Stimulated activated CD4-positive, alpha-beta T cell treated with anti-CD3 and anti-CD28 coated beads, Interleukin-1b, Interleukin-23, amount 100 ng/mL, for 1 hour (primary cell): ENCODE measurements at places on chromosomes 7 and 10.

DNA sequence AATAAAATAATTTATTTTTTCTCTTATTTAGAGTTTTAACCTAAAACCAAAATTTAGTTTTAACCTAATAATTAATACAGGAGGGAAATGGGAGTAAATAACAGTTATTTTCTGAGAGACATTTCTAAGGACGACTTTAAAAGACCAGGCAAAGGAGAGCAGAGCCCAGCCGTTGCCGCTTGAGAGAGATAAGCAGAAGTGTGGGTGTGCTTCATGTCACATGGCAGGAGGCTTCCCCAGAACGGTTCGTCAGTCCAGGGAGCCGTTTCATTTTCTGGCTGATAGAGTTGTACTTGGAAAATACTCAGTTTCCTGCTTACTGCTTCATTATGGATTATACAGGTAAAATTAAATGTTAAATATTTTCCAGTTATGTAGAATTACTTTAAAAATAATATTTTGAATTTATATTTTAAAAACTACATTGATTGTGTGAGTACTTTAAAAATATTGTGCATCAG, 61.4 kb downstream of the ST7 start:
- DNase-seq, result no peak

GRCh38 chr10:78053211-78053868, 19.7 kb downstream of the RPS24 start:
- DNase-seq, result no peak

DNA sequence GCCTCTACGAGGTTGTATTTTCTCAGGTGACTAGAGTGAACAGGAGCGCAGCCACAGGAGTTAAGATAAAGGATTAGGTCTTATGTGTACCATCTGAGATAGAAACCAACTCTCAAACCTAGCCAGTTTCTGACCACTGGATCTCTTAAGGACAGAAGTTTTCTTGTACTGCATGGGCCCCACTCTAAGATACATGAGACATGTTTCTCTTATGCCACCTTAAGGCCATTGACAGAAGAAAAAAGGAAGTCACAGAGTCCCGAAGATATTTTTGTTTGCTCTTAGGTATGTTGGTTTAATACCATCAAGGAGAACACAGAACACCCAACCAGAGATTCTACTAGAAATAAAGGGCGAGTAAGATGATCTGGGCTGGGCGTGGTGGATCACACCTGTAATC, 335.8 kb downstream of the FRMD4A start:
- no peak for DNase-seq

- no peak for DNase-seq
These were observed 4.0 kb downstream of the VSIR start for GRCh38 chr10:71769279-71769823.

DNA sequence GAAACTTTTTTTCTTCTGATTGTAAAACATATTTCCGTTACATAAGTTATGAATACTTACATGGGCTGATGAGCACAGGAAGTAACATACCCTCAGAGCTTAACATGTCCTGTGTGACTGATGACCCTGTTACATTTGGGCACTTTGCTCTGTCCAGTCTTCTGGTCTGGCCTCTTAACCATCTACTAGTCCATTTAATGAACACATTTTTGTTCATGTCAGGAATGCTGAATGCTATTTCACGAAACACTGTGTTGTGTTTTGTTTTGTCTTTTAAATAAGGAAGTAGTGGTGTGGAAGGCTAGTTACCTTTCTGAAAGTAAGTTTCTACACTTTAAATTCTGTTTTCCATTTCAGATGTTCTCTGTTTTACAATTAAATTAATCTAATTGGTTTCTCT, 77.7 kb downstream of the RBM33 start:
- DNase-seq, result no peak

GRCh38 chr10:83190614-83191013, 948.7 kb upstream of the GHITM start:
- no peak for DNase-seq

GRCh38 chr7:30936650-30937245, 25.1 kb downstream of the AQP1 start:
- no peak for DNase-seq

DNA sequence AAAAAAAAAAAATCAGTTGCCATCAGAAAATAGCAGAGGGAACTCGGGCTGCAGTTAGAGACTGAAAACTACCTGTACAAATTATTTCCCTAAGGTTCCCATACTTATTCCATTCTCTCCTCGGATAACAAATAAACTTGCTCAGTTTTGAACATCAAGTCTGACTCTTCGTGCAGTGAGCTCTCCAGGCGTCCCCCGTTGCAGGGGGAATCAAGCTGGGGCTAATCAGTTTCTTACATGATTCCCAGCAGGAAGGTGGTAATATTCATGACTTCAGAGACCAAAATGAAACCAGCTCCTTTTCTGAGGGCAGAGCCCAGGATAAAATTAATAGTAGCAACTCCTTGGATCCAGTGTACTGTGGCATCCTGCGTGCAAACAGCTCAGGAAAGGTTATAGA, 135.3 kb downstream of the FRMD4A start:
- no peak for DNase-seq

DNA sequence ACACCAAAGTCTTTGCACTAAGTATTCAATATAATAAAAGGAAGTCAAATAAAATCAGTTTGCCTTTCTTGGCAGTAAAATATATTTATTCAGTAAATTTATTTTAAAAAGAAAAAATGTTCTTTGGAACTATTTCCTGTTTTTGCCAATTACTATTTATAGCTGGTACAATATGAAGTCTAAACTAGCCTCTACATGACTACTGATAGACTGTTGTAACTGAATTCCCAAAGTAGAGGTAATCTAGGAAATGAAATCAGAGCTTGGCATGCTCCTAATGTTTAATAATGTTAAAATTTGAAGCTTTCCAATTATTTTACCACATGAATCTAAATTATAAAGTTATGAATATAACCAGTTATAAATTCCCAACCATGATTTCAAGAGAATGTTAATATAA, 385.5 kb downstream of the SEMA3D start:
- DNase-seq, result no peak

DNA sequence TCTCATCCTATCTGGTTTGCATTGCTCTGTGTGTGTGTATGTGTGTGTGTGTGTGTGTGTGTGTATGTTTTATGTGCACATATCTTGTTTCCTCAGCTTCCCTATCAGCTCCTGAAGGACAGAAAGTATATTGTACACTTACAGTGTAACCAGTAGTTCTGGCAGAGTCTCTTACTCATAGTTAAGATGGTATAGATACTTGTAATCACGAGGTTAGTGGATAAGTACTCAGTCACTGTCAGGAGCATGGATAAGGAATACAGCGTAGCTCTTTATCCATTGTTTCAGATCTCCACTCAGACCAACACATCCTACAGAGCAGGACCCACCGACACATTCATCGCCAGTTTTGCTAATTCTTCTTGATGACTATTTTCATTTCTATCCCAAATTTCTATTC, 275.0 kb downstream of the TSPAN12 start:
- DNase-seq, result no peak

- no peak for DNase-seq
These were observed 41.1 kb downstream of the STK32C start for GRCh38 chr10:132266594-132267161.

GRCh38 chr10:80760914-80761371, 223.2 kb downstream of the SH2D4B start:
- DNase-seq, result no peak

- no peak for DNase-seq
These were observed 37.9 kb downstream of the PNLIPRP3 start for GRCh38 chr10:116465546-116465945.

DNA sequence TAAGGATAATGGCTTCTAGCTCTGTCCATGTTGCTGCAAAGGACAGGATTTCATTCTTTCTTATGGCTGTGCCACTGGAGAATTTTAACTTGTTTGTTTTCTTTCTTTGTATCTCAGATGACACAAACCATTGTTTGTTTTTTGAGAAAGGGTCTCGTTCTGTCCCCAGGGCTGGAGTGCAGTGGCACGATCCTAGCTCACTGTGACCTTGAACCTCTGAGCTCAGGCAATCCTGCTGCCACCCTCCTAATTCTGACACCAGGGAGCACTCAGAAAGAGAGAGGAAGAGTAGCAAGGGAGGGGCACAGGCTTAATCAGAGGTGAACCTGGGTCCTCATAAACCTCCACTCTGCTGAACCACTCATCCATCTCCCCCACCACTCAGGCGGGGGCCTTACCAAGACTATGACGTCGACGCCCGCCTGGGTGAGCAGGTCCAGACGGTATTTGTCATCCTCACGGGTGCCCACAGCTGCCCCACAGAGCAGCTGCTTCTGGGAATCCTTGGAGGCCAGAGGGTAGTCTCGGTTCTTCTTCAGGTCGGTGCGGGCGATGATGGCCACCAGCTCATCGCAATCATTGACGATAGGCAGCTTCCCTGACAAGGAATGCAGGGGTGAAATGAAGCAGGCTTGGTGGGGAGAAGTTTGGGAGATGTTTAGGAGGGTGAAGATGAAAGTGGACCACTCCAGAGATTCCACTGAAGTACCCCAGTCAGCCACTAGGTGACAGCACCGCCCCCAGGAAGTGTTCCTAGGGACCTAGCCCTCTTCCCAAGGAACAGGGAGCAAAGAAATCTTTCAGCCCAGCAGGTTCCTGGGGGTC, 11.6 kb downstream of the IMPDH1 start:
- DNase-seq, result no peak

- no peak for DNase-seq
These were observed 165.0 kb downstream of the SLIT1 start for GRCh38 chr10:97020452-97021400.

GRCh38 chr7:6284461-6285360, 12.3 kb upstream of the CYTH3 start:
- DNase-seq, result no peak

GRCh38 chr10:93995598-93996271, 2.0 kb downstream of the PLCE1 start:
- no peak for DNase-seq

DNA sequence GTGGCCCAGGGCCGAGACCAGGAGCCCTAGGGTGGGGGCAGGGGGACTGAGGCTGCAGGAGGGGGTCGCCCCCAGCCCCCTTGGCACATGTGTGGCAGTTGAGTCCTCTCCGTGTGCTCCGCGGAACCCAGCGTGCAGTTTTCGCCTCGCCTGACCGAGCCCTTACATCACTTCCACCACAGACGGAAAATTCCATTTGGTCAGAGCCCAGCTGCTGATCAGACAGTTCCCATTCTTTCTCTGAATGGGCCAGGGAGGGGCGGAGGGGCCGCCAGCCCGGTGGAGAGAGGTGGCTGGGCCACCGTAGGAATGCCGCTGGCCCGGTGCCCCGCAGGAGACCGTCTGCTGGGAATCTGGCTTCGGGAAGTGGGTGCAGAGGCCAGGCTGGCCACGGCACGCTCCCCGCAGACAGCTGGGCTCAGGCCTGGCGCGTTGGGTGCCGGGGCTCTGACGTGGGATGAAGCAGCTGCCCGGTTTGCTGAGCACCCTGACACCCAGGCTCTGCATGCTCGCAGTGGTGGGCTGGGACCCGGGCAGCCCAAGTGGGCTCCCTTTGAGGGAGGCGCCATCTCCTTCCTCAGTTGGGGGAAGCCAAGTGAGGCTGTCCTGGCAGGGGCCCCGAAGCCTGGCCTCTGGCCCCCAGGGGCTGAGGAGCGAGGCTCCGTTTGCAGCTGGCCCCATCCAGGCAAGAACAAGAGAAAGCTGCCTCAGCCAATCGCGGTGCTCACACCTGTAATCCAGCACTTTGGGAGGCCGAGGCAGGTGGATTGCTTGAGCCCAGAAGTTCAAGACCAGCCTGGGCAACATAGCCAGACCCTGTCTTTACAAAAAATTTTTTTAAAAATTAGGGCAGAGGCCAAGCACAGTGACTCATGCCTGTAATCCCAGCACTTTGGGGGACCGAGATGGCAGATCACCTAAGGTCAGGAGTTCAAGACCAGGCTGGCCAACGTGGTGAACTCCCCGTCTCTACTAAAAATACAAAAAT, 9.9 kb downstream of the TTYH3 start:
- no peak for DNase-seq

GRCh38 chr10:71344993-71345480, 26.0 kb downstream of the SLC29A3 start:
- DNase-seq, result no peak

DNA sequence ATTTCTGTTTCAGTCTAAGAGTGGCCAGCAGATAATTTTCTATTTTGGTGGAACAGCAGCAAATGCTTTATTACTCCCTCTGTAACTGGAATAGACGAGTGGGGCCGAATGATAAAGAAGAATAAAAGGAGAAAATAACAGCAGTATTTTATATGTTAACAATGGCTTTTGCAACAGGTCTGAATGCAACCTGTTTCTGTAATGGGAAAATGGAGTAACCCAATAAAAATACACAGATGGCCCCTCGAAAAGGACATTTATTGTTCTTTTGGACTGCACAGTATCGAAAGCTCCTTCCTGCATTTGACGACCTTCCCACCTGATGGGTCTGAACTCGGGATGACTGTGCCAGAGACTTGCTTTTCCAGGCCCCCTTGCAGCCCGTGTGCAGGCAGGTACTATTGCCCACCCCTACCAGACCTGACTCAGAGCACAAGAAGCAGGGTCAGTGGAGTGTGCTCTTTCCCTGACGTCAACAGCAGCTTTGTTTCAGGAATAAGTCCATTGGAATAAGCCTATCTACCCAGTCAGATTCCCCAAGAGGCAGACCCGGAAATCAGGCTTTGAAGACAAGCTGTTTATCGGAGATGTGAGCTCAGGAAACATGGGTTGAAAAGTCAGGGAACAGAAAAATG, 306.5 kb upstream of the NEBL start:
- no peak for DNase-seq

DNA sequence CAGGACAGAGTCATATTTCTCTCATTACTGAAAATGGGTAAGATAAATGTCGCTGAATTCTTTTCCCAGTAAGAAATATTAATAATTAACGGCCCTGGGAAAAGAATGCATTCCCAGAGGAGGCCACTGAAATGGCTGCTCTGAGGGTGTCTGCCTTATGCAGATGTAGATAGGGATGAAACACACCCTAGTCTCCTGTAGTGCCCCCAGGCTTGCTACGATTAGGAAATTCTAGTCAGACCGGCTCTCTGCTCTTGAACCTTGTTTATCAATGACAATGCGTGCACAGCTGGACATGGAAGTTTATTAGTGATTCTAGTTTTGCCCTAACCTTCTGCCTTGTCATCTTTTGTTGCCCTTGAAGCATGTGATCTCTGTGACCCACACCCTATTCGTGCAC, 291.1 kb downstream of the ZNF248 start:
- DNase-seq, result no peak

- no peak for DNase-seq
These were observed 74.3 kb upstream of the MKX start for GRCh38 chr10:27819781-27820531.

DNA sequence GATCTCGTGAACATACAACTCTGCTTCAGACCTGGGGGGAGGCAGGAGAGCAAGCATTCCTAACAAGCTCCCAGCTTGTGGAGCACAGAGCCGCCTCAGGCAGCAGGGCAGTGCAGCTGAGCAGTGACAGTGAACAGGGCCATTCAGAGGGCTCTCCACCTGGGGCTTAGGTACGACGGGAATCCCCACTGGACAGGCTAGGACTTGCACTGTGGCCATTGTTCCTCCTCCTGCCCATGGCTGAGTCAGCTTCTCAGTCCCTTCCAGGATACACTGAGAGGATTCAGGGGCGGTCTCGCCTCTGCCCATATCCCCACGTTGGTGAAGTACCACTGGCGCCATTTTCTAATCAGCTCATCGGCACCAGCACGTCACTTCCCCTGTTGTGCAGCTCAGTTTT, 71.1 kb downstream of the FIGNL1 start:
- no peak for DNase-seq
